Cerebellar nuclear complex (tissue), 1 donor: ENCODE measurements at places on chromosomes 6 and 20.

- DNase-seq, result no peak
Observed at GRCh38 chr6:115821798-115822197, 238.9 kb downstream of the FRK start.

- DNase-seq, result no peak
Observed at GRCh38 chr6:7813704-7814103, 87.8 kb downstream of the BMP6 start.

DNA sequence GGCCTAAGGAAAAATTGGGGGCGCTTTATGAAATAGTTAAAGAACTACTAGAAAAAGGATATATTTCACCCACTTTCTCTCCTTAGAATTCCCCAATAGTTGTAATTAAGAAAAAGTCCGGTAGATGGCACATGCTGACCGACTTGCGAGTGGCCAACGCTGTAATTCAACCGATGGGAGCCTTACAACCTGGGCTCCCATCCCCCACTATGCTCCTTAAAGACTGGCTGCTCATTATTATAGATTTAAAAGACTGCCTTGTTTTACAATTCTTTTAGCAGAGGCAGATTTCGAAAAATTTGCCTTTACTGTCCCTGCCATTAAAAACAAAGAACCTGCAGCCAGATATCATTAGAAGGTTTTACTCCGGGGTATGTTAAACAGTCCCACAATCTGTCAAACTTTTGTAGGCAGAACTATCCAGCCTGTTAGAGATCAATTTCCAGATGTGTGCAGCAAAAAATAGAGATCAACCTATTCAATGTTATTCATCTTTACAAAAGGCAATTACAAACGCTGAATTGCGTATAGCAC lies 58.5 kb upstream of the PRSS16 start:
- DNase-seq, result peak; percentile 67

DNA sequence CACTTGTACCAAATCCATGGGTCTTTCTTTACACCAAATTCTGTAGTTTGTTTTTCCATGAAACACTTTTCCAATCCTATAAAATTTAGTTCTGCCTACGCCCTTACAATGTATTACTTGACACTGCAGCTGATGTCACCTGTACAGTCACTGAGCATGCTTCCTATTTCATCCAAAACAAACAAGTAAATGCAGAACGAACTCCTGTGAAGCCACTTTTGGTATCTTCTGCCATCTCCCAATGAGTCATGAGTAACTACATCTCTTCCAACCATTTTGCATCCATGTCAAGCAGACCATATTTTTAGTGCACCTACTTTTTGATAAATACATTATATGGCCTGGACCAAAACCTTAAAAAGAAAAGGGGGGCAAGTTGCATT lies 42.4 kb downstream of the HDDC2 start:
- DNase-seq, result no peak

GRCh38 chr20:10076126-10077080 lies 41.6 kb downstream of the ANKEF1 start:
- DNase-seq, result no peak

DNA sequence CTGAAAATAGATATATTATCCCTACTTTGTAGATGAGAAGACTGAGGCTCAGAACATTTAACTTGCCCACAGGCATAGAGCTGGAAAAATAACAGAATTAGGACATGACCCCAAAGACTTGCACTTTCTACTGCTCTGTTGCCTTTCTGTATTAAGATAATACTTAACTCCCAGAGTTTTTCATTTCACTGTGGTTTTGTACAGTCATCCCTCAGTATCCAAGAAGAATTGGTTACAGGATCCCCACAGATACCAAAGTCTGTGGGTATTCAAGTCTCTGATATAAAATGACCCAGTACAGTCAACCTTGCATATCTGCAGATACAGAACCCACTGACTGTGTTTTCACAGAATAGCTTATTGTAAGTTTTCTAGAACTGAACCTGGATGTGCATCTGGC lies 16.8 kb downstream of the MRS2 start:
- no peak for DNase-seq
